ENCODE measurements at places on chromosomes 13 and 19. TPM values are rescaled to one million over a fixed set of nuclear protein-coding genes. Genes with fewer than 3 reads are reported as not detected.

NOTCH3 gene
- total RNA-seq = 19.7 TPM

EBI3 gene
- 1.5 TPM for total RNA-seq

TGDS gene
- 9.0 TPM for total RNA-seq

C19orf67 gene
- total RNA-seq = not detected

FUT2 gene
- not detected for total RNA-seq

METTL21C gene
- total RNA-seq = not detected

PLPPR3 gene
- total RNA-seq = 13.3 TPM

ACER1 gene
- not detected for total RNA-seq

NRTN gene
- total RNA-seq = 3.9 TPM

PSPN gene
- total RNA-seq = 3.4 TPM

CLDND2 gene
- not detected for total RNA-seq

KCNK6 gene
- total RNA-seq = not detected

OVOL3 gene
- 0.63 TPM for total RNA-seq

GRCh38 chr13:31881495-31881882 is 142.2 kb downstream of the RXFP2 start:
- H3K4me1 ChIP-seq = peaks cover 8% of the 10 kb centered on the region
- no peak for DNase-seq
- no peaks in the 10 kb centered on the region for H3K36me3 ChIP-seq
- no peak overlapping the region for H3K4me3 ChIP-seq
- no peaks in the 10 kb centered on the region for H3K27me3 ChIP-seq

- no peak overlapping the region for H3K27ac ChIP-seq
- H3K4me3 ChIP-seq = no peak overlapping the region
- DNase-seq = no peak
- no peaks in the 10 kb centered on the region for H3K36me3 ChIP-seq
These were observed 229.2 kb downstream of the TUBA3C start for GRCh38 chr13:18952225-18953016.

- no peaks in the 10 kb centered on the region for H3K4me1 ChIP-seq
- H3K27me3 ChIP-seq = no peaks in the 10 kb centered on the region
These were observed 203.1 kb downstream of the TM9SF2 start for GRCh38 chr13:99704390-99704789.

- H3K4me3 ChIP-seq = no peak overlapping the region
- H3K4me1 ChIP-seq = peaks cover 83% of the 10 kb centered on the region
- H3K27me3 ChIP-seq = no peaks in the 10 kb centered on the region
- DNase-seq = no peak
- no peaks in the 10 kb centered on the region for H3K36me3 ChIP-seq
- H3K27ac ChIP-seq = peak overlapping the region; percentile 66
These were observed 7.2 kb downstream of the ACTN4 start for GRCh38 chr19:38654628-38655055.

- H3K27me3 ChIP-seq = no peaks in the 10 kb centered on the region
- H3K27ac ChIP-seq = no peak overlapping the region
- no peak overlapping the region for H3K4me3 ChIP-seq
- DNase-seq = no peak
- H3K4me1 ChIP-seq = no peaks in the 10 kb centered on the region
These were observed 17.1 kb downstream of the GPATCH1 start for GRCh38 chr19:33098055-33098534.

GRCh38 chr19:53196777-53197396 is 3.7 kb upstream of the ZNF665 start:
- H3K4me1 ChIP-seq = no peaks in the 10 kb centered on the region
- peak overlapping the region; percentile 45 for H3K27ac ChIP-seq
- peak overlapping the region; percentile 57 for H3K4me3 ChIP-seq
- H3K27me3 ChIP-seq = no peaks in the 10 kb centered on the region
- no peaks in the 10 kb centered on the region for H3K36me3 ChIP-seq
- DNase-seq = peak; percentile 87

GRCh38 chr19:4554717-4555116 is 4.8 kb downstream of the SEMA6B start:
- H3K27ac ChIP-seq = no peak overlapping the region
- H3K4me1 ChIP-seq = no peaks in the 10 kb centered on the region
- no peaks in the 10 kb centered on the region for H3K36me3 ChIP-seq
- DNase-seq = no peak

DNA sequence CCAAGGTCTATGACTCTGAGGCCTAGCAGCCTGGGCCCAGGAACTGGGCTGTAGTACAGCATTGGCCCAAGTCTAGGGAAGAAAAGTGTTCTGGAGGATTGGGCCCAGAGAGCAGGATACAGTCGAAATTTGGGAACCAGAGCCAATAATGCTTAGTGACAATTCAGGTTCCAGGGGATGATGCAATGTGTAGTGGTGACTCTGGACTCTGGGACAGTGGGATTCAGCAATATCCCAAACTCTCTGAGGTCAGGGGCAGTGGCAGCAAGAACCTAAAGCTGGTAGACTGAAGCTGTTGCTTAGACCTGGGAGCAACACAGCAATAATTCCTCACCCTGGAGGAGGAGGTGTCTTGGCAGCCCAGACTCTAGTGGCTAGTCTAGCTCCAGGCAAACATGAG is 545.5 kb upstream of the ARGLU1 start:
- no peak for DNase-seq
- H3K4me1 ChIP-seq = no peaks in the 10 kb centered on the region
- no peak overlapping the region for H3K27ac ChIP-seq
- H3K36me3 ChIP-seq = no peaks in the 10 kb centered on the region

DNA sequence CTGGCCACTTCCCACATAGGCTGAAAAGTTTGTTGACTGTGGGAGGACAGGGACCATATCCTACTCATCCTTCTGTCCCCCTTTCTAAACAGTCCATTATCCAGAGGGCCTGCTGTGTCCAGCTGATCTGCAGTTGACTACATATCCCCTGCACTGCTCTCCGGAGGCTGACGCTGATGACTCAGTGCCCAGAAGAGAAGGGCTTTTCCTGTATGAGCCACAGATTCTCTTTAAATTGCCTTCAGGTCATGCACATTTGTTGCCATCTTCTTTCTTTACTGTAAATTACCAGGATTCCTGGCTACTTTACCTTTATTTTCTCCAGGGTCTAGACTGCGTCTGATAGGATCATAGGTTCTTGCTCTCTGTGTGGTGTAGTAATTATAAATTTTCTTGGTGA is 125.2 kb downstream of the LACC1 start:
- H3K4me3 ChIP-seq = no peak overlapping the region
- no peaks in the 10 kb centered on the region for H3K4me1 ChIP-seq
- no peaks in the 10 kb centered on the region for H3K27me3 ChIP-seq
- DNase-seq = peak; percentile 17
- no peaks in the 10 kb centered on the region for H3K36me3 ChIP-seq

DNA sequence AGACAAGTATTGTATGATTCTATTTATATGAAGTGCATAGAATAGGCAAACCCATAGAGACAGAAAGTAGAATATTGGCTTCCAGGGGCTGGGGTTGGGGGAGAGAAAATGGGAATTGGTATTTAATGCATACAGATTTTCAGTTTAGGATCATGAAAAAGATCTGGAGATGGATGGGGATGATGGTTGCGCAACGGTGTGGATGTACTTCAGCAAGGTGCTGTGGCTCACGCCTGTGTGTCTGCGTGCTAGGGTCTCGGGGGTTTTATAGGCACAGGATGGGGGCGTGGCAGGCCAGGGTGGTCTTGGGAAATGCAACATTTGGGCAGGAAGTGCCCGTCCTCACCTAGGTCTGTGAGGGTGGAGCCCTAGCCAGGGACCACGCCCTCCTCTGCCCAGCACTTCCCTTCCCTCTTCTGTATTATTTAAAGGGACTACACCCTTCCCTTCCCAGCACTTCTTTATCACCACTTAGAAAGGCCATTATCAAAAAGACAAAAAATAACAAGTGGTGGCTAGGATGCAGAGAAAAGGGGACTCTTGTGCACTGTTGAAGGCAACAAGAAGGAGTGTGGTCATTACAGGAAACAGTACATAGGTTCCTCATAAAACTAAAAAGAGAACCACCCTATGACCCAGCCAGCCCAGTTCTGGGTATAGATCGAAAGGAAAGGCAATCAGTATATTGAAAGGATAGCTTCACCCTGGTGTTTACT is 29.0 kb downstream of the LILRB4 start:
- no peaks in the 10 kb centered on the region for H3K36me3 ChIP-seq
- no peaks in the 10 kb centered on the region for H3K4me1 ChIP-seq
- no peak overlapping the region for H3K4me3 ChIP-seq

DNA sequence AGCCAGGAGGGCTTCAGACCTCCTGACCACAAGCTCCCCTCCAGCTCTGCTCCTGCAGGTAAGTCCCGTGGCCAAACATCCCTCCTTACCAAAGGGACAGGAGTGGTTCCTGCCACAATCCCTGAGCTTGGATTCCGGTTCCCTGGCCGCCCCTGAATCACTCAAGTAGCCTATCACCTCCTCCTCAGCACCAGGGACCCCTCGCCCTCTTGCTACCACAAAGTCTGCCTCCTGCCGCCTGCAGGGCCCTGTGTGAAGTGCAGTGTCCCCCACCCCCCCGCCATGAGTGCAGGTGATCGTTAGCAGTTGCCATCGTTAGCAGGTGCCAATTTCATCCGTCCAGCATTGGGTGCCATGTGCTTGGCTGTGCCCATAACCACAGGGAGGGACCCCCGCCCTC is 40.8 kb upstream of the RANBP3 start:
- no peaks in the 10 kb centered on the region for H3K4me1 ChIP-seq
- no peak for DNase-seq
- no peaks in the 10 kb centered on the region for H3K36me3 ChIP-seq

GRCh38 chr13:97526556-97526955 is 92.6 kb downstream of the RAP2A start:
- H3K4me1 ChIP-seq = no peaks in the 10 kb centered on the region
- no peak overlapping the region for H3K27ac ChIP-seq
- H3K27me3 ChIP-seq = no peaks in the 10 kb centered on the region
- DNase-seq = no peak
- H3K36me3 ChIP-seq = no peaks in the 10 kb centered on the region
- no peak overlapping the region for H3K4me3 ChIP-seq

DNA sequence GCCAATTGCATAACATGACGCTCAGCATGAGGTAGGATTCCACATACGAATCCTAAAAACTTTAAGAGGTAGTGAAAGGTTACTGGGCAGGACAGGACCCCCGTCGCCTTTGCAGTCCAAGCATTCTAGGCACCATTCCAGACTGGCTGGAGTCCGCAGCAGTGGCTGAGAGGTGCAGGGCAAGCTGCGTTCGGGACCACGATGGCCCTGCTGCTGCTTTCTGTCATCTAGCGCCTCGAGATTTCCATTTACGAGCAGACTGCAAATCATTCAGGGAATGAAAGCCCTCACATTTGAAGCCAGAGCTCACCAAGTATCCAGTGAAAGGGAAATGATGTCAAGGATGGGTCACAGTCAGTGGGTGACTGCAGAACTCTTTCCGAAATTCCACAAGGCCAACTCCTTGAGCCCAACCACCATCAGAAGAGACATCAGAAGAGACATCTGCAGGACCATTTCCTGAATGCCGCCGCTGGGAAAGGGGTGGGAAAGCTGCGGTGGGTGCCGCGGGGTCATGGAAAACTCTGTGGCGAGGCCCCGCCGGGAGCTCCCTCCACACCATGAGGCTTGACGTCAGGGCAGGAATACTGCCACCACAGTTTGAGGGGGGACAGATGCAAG is 88.3 kb downstream of the COL4A1 start:
- no peaks in the 10 kb centered on the region for H3K36me3 ChIP-seq
- no peak overlapping the region for H3K4me3 ChIP-seq
- DNase-seq = peak; percentile 10
- H3K4me1 ChIP-seq = peaks cover 28% of the 10 kb centered on the region
- peak overlapping the region; percentile 31 for H3K27ac ChIP-seq

DNA sequence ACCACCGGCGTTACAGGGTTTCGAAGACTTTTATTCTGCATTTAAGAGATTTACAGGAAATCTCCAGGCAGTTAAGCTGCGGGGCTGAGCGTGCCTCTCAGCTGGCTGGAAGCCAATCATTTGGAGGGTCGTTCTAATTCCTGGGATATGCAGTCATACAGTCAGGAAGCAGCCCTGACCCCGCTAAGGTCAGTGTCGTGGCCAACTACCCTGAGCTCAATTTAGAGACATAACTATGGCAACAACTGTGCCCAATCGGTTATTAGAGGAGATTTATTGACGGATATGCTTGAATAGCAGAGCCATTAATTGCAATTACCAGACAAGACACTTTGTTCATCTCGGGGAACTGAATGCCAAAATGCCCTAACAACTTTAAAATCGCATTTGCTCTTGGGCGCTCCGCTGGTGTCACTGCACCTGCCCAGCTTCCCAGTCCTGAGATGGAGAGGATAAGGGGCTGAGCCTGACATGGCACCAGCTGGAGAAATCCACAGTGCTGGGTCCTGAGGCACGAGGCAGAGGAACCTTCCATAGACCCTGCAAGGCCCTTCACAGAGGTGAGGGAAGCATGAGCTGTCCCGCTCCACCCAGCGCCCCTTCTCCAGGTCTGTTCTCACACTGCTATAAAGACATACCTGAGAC is 15.1 kb upstream of the ZNF507 start:
- no peak overlapping the region for H3K4me3 ChIP-seq
- peak; percentile 11 for DNase-seq

DNA sequence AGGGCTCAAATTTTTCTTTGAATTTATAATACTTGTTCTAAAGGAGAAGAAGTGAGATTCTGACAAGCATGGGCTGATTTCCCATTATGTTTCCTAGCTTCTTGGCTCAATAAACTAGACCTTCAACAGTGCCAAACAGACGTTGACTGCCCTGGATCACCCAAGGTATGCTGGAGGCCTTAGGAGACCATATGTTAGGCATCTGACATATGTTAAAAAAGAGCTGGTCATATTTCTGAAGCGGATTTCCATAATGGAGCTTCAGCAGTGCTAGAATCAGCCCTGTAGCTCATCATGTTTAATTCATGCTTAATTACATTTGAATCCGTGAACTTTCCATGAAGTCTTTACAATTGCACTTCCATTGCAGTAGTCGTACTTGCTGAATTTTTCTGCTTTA is 653.3 kb downstream of the DIAPH3 start:
- no peaks in the 10 kb centered on the region for H3K27me3 ChIP-seq
- no peaks in the 10 kb centered on the region for H3K36me3 ChIP-seq
- DNase-seq = no peak

- H3K4me1 ChIP-seq = peaks cover 89% of the 10 kb centered on the region
- peak; percentile 51 for DNase-seq
- H3K27me3 ChIP-seq = no peaks in the 10 kb centered on the region
- peaks cover 10% of the 10 kb centered on the region for H3K36me3 ChIP-seq
These were observed 6.6 kb downstream of the SSBP4 start for GRCh38 chr19:18425515-18426415.

GRCh38 chr19:33486936-33487811 is 34.4 kb downstream of the PEPD start:
- H3K27ac ChIP-seq = no peak overlapping the region
- no peaks in the 10 kb centered on the region for H3K27me3 ChIP-seq
- H3K4me3 ChIP-seq = no peak overlapping the region
- no peaks in the 10 kb centered on the region for H3K36me3 ChIP-seq
- no peak for DNase-seq
- peaks cover 20% of the 10 kb centered on the region for H3K4me1 ChIP-seq

- H3K4me3 ChIP-seq = peak within 1 kb of the TSS; percentile 47
- peak; percentile 75 for DNase-seq
- H3K36me3 ChIP-seq = no peaks in the 10 kb centered on the region
- H3K27me3 ChIP-seq = peaks cover 25% of the 10 kb centered on the region
- H3K4me1 ChIP-seq = peaks cover 56% of the 10 kb centered on the region
- H3K27ac ChIP-seq = peak within 1 kb of the TSS; percentile 44
These were observed at the start of gene ICAM5 for GRCh38 chr19:10289836-10290356. TSS of gene ICAM5 (plus strand) at chr19:10289952. CDS start at chr19:10290044, 92 bp downstream.

All from A673 (cell line).